ENCODE measurements at places on chromosomes 5 and 9.

DNA sequence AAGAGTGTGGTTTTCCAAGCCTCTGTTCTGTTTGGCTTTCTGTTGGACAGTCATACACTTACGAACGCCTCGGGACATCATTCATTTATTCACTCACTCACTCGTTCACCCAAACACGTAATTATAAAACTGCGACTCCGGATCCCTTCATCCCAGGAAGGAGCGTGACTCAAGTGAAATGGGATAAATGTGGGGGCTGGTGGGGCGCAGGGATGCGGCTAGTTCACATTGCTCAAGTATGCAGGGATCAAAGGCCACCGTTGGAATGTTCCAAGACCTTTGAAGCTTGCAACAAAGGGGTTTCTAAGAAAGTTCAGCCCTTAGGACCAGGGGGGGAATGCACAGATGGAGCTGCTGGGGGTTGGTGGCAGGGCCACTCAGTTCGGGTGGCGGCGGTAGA is 64.2 kb downstream of the CFAP77 start:
- no peak for DNase-seq

- no peak for DNase-seq
These were observed 13.7 kb downstream of the BRD3 start for GRCh38 chr9:134053941-134054761.

DNA sequence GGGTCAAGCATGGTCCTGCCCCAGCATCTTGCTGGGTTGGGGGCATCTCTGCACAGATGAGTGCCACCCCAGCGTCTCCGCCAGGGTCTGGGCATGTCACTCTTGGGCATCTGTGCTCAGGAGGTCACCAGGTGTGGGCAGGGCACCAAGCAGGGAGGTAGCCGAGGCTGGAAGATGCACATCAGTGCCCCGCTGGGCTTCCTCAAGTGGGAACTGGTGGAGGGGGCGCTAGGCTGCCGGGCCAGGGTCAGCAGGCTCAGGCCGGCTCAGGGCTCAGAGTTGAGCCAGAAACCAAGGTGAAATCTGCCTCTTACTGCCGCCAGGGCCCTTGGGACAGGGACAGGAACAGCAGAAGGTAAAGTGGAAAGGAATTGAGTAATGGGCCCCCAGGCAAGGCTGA is 4.0 kb upstream of the FUT7 start:
- no peak for DNase-seq

- DNase-seq: no peak
These were observed 139.7 kb downstream of the TSSK1B start for GRCh38 chr5:113295111-113295539.

GRCh38 chr9:91733006-91733624 is 216.9 kb downstream of the ROR2 start:
- no peak for DNase-seq

DNA sequence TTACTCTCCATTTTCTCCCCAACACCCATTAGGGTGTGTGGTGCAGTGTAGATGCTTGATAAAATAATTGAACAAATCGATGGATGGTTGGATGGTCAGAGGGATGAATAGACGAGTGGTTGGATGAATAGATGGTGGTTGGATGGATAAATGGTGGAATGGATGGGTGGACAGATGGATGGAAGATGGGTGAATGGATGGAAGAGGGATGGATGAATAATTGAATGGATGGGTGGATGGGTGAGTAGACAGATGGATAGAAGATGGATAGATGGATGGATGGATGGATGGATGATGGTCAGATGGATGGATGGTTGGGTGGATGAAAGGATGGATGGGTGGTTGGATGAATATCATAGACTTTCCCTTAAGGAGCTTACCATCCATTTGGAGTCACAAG is 95.0 kb upstream of the BOD1 start:
- DNase-seq: no peak

All from stimulated activated CD4-positive, alpha-beta T cell treated with anti-CD3 and anti-CD28 coated beads, Interleukin-12 subunit alpha, Interleukin-12 subunit beta, amount 100 ng/mL, for 48 hours (primary cell).